Stimulated activated CD4-positive, alpha-beta T cell treated with anti-CD3 and anti-CD28 coated beads, Interleukin-15, amount 100 ng/mL, for 1 hour (primary cell): ENCODE measurements at places on chromosomes 7 and 10.

- DNase-seq = no peak
Measured at GRCh38 chr10:91032611-91033206, 111.8 kb upstream of the ANKRD1 start.

DNA sequence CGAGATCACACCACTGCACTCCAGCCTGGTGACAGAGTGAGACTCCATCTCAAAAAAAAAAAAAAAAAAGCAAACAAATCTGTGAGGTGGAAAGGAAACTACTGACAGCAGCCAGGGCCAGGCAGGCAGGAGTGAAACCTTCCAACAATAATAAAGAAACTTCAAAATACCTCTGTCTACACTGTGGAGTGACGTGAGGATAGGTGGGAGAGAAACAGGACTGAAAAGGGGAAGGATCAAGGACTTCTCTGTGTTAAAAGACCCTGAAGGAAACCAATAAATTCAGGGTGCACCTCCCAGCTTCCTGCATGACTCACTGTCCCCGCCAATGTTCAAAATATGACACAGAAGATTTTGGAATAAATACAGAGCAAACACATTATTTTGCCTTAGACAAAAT, 82.9 kb downstream of the KIAA1549 start:
- DNase-seq = no peak

- no peak for DNase-seq
Measured at GRCh38 chr10:114437473-114438292, 33.4 kb upstream of the AFAP1L2 start.

DNA sequence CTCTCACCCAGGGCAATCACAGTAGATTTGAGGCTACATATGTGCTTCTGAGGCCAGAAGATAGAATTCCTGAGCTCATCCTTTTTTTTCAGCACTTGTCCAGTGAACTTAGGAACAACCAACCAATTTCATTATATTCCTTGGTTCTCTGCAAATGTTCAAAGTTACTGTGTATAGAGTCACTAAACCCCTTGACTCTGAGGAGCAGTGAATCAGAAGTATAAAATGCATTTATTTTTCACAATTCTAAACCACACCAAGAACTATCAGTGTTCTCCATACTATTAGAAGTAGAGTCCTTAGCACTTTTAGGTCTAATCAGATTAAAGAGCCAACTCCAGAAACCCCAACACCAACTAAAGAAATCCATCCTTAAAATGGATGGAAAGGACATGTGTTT, 19.6 kb upstream of the PAPSS2 start:
- no peak for DNase-seq

DNA sequence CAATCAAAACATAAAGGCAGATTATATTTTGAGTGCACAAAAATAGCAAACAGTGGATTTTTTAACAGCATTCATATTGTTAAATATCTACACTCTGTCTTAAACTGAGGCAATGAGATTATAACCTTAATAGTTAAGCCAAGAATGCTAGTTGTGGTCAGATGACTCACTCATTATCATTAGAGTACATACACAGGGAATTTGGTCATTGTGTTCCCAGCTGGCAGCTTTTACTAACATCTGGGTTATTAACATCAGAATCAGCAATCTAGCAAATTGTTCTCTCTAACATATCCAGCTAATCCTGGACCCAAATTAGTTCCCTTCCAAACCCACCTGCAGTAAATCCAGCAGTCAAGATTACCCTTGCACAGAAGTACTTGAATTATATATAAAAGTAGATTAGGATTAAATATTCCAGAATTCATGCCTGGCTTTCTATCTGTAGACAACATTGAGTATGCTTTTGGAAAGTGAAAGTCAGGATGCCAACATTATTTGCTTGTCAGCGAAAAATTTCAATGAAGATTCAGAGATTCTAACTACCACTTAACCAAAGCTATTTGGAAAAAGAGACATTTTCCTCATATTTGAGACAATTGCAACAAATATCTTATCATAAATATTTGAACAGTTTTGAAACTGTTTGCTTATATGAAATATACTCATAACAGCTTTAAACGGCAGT, 1035.6 kb upstream of the PHF14 start:
- no peak for DNase-seq

- no peak for DNase-seq
Measured at GRCh38 chr7:111408724-111409123, 153.6 kb downstream of the IMMP2L start.

DNA sequence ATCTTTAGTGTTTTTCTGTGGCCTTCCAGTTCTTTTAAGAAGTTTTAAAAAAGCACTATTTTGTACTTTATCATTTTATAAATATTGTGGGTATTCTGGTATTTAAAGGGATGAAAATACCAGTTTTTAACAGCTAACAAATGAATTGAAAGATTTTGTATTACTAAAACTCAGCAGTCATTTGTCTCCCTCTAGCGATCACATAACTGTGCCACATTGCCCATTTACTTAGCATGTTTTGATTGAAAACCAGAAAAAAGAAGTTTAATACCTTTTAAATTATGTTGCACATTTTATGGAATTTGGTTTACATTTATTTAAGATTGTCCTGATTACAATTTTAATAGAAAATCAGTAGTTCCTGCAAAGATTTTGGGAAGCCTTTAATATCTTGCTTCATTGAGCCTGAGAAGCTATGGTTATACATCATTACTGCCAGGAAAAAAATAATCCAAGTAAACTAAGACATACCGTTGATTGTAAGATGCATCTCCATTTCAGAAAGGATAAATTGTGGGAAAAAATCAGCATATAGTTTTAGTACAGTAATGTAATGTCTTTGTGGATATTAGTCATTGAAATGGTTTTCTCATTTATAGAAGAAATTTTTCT, 34.9 kb downstream of the TAX1BP1 start:
- DNase-seq = no peak

- no peak for DNase-seq
Measured at GRCh38 chr10:48446785-48447184, 140.3 kb downstream of the MAPK8 start.

GRCh38 chr10:77970869-77971803, 44.6 kb upstream of the DLG5 start:
- DNase-seq = no peak

GRCh38 chr10:49375611-49376010, 20.3 kb downstream of the DRGX start:
- no peak for DNase-seq

DNA sequence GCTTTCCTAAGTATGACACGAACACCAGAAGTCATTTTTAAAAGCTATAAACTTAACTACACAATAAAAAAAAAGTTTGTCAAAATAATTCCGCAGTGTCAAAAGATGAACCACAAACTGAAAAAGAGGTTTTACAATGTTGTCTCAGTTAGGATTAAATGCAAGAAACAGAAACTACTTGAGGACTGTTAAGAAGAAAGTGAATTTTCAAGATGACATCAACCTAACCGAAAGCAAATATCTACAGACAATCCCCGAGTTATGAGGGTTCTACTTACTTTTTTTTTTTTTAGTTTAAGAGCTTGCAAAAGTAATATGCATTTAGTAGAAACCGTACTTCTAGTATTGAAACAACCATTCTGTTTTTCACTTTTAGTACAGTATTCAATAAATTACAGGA, 62.3 kb downstream of the TFPI2 start:
- no peak for DNase-seq

GRCh38 chr7:6576024-6576866, 1.0 kb upstream of the ZDHHC4 start:
- no peak for DNase-seq

- DNase-seq = peak; percentile 2
Measured at GRCh38 chr10:95601116-95601719, 40.0 kb upstream of the SORBS1 start.

GRCh38 chr10:121449482-121449924, 148.7 kb downstream of the FGFR2 start:
- no peak for DNase-seq

DNA sequence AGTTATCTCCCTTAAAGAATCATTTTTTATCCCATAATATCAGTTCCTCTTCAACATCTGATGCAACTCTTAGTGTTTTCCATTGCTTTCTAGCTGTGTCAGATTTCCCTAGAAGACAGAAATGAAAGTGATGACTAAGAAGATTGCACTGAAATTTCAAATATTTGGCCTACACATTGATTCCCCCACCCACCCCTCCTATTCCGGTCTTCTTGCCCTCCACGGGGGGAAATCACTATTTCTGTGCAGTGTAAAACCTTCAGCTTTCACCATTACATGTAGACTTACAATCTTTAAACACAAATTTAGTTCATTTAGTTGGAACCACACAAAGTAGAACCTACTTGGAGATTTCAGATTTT, 63.7 kb upstream of the IL6 start:
- DNase-seq = no peak

DNA sequence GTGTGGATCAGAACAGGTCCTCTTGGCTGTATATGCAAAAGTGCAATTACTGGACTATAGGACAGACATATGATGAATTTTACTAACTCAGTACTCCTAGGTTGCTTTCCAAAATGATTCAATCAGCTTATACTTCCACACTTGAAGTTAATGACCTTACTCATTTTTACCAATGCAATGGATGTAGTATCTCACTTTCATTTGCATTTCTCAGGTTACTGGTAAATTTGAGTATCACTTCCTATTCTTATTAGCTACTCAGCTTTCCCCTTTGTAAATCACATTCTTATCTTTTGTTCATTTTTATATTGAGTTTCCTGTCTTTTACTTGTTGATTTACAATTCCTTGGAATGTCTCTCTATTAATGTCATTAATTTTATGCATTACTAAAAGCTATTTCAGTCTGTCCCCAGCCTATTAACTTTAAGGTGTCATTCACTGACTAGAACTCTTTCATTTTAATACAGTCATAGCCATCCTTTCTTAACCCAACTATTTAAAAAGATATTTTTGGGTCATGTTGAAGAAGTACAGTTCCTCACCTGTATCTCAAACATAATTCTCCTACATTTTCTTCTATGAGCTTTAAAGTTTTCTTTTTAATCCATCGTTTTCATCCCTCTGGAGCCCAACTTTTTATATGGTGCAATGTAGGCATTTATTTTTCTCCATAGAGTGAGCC, 88.6 kb downstream of the VIM start:
- DNase-seq = no peak

DNA sequence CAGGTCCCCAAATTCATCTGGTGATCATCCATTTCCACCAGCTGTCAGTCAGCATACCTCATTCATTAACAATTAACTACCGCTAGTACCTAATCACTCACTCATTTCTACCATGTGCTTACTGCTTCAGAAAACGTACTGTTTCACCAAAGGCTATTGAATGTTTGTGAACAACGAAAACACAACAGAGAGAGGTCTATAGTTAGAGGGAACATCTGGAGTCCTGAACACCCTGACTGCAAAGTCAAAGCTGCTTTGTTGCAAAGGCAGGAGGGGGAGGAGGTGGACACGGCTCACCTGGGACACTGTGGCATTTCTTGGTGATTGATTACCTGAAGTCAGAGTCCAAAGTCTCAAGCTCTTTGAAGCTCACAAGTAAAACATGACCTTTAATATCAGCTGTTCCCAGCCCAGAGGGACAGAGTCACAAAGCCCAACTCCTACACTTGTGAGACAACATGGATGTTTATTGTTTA, 342.3 kb upstream of the ADARB2 start:
- no peak for DNase-seq

- DNase-seq = no peak
Measured at GRCh38 chr10:125174360-125174759, 14.0 kb upstream of the CTBP2 start.

DNA sequence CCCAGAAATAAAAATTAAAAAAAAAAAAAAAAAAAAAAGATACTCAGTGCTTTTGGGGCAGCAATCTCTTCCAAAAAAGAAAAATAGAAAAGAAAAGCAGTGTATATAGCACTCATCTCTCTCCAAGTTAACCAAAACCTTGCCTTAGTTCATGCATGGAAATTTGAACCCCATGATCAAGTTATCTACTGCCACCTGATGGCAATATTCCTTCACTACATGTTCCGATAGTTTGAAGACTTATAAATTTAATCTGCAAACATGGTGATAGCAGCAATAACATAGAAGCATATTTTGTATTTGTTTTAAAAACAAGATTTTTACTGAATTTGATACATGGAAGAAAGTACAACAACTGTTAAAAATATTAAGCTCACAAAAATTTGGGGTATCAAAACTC, 48.6 kb upstream of the SLIT1 start:
- DNase-seq = no peak
